Adrenal gland (tissue), 19 donors: ENCODE measurements at places on chromosomes 7 and 10. TPM values are rescaled to one million over a fixed set of nuclear protein-coding genes. Genes with fewer than 3 reads are reported as not detected.

DNA sequence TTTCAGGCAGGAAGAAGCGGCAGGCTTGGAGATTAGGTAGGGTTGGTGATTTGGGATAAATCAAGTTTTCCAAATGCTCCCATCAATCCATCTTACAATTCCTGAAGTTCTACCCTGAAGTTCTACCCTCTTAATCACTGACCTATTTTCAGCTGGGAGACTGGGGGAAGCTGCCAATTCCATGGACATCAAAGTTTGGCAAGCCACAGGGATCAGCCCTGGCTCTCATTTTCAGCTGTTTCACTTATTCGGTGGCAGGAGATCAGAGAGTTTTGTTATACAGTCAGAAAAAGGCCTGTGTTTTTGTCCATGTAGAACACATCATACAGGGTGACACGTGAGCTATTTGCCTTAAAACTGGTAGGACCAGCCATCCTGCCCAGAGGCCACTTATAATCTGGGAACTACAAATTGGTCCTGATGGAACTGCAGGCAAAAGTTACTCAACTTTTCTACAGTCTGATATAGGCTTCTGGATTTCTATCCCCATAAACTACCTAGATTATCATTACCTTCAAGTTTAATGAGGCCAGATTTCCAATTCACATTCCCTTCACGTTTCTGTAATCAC, 112.9 kb upstream of the ZNF746 start:
- H3K4me3 ChIP-seq, result no peak overlapping the region
- DNase-seq, result peak; percentile 51
- H3K4me1 ChIP-seq, result no peaks in the 10 kb centered on the region
- peaks cover 74% of the 10 kb centered on the region for H3K36me3 ChIP-seq
- H3K27me3 ChIP-seq, result no peaks in the 10 kb centered on the region

The EBF3 gene
- total RNA-seq, result 0.42 TPM

- no peaks in the 10 kb centered on the region for H3K27me3 ChIP-seq
- H3K4me3 ChIP-seq, result no peak overlapping the region
- DNase-seq, result no peak
- no peaks in the 10 kb centered on the region for H3K36me3 ChIP-seq
- H3K27ac ChIP-seq, result no peak overlapping the region
Observed at GRCh38 chr7:16923019-16923418, 41.2 kb upstream of the AGR3 start.

DNA sequence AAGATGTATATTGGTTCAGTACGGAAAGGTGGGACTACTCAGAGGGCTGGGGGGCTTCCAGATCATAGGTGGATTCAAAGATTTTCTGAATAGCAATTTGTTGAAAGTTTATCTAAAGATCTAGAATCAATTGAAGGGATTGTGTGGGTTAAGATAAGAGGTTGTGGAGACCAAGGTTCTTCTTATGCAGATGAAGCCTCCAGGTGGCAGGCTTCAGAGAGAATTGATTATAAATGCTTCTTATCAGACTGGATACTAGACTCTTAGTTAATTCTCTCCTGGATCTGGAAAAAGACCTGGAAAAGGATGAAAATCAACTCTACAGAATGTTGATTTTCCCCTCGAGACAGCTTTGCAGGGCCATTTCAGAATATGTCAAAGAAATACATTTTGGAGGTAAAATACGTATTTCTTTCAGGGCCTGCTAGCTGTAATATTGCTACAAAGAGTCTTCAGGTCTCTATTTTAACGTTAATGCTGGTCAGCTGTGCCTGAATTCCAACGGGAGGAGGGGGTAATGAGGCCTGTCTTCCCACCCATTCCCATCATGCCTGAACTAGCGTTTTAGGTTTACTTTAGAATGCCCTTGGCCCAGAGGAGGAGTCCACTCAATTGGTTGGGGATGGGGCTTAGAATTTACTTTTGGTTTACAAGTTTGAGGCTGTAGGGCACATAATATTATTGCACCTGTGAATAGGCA, 12.8 kb upstream of the GPR15LG start:
- H3K27me3 ChIP-seq, result no peaks in the 10 kb centered on the region
- H3K4me1 ChIP-seq, result no peaks in the 10 kb centered on the region
- DNase-seq, result no peak
- no peaks in the 10 kb centered on the region for H3K36me3 ChIP-seq

The SNX8 gene
- 12.1 TPM for total RNA-seq

DNA sequence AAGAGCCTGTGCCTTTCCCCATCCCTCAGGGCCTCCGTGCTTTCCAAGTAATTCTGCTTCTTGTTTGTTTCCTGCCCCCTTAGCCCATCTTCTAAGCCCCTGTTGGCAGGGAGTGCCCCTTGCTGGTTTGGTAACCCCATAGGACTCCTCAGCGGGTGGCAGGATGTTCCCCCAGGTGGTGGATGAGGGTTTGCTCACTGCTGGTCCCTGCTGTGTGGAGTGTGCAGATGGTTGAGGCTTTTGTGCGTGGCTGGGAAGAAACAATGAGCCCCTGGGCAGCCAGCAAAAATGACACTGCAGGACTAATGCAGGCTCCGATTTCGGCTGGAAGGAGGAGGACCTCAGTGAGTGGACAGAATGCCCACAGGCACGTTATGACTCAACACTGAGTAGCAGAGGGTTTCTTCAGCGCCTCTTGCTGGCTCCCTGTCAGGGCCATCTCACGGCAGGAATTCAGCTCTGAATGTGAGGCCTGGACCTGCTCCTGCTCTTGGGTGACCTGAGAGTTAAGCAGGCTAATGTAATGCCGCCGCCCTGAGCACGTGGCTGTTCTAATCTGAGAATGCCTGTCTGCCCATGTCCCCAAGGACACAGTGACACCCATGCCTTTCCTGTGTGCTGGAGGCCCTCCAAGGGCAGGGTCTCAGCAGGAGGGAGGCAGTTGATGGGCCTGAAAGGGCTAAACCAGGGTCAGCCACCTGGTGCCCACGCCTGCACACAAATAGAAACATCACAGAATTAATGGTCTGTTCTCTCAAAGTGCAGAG, 16.6 kb downstream of the BAG3 start:
- H3K4me3 ChIP-seq, result no peak overlapping the region
- peak overlapping the region; percentile 87 for H3K27ac ChIP-seq
- H3K27me3 ChIP-seq, result no peaks in the 10 kb centered on the region
- H3K4me1 ChIP-seq, result peaks cover 19% of the 10 kb centered on the region
- peaks cover 31% of the 10 kb centered on the region for H3K36me3 ChIP-seq
- peak; percentile 95 for DNase-seq

DNA sequence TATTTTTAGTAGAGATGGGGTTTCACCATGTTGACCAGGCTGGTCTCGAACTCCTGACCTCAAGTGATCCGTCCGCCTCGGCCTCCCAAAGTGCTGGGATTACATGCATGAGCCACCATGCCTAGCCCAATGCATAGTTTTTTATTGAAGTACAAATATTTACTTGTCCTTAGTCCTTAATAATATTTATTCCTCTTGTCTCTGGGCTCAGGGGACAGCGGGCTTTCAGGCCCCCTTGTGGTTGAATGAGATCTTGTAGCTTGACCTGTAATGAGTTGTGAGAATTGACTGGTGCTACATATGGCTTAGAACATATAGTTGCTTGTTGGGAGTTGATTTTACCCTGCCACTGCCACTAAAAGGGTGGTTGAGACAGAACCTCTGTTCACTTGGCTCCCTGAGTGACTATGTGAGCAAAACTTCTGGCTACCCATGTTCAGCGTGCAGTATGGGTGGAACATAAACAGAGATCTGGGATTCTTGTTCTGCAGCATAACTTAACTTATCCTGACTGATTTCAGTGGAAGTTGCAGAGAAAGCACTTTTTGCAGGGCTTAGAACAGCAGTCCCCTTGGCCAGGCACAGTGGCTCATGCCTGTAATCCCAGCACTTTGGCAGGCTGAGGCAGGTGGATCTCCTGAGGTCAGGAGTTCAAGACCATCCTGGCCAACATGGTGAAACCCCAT, 14.9 kb downstream of the CCL26 start:
- H3K4me1 ChIP-seq, result no peaks in the 10 kb centered on the region
- no peaks in the 10 kb centered on the region for H3K36me3 ChIP-seq
- no peak overlapping the region for H3K4me3 ChIP-seq

DNA sequence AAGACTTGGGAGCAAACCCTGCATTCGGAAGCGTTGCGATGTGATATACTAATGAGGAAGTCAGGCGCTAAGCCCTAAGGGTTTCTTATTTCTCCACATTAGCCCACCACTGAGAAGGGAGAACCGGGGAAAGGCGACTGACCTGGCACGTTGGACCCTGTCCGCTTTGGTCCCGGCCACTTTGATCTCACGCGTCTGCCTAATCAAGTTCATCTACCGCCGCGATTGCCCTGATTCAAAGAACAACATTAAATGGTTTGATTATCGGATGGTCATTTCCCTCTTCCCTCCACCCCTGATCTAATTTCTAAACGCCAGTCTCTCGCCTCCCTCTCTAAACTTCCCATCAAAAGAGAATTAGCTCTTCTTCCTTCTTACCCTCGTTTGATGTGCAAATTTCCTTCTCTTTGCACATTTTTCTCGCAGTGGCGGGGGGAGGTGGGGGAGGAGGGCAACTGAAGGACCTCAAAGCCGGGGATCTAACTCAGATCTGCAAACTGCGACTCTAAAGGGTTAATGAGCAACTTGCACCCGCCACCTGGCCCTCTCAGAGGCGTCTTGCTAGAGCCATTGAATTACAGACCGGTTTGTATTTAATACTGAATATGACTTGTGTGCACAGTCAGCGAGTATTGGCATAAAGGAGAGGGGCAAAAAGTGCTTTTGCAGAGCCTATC, 687 bp upstream of the DKK1 start:
- no peak for DNase-seq
- H3K36me3 ChIP-seq, result no peaks in the 10 kb centered on the region
- peaks cover 24% of the 10 kb centered on the region for H3K4me1 ChIP-seq
- peaks cover 11% of the 10 kb centered on the region for H3K27me3 ChIP-seq
- no peak overlapping the region for H3K4me3 ChIP-seq

DNA sequence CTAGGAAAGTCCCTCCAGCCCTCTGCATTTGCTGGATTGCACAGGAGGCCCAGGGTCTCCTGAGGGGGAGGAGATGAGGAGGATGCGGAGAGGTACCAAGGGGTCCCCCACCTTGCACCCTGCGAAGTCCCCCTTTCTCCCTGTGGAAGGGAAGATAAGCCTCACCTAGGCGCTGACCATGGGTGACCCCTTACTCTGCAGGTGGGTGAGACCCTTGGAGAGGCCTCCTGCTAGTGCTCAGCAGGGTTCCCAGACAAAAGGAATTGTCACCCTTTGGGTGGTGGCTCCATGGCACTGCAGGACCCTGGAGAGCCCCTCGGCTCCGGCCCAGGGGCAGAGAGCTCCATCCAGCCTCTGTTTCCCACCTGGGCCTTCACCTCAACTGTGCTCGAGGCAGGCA, 107.0 kb upstream of the RET start:
- no peaks in the 10 kb centered on the region for H3K27me3 ChIP-seq
- H3K4me1 ChIP-seq, result no peaks in the 10 kb centered on the region
- no peak for DNase-seq
- H3K4me3 ChIP-seq, result no peak overlapping the region
- no peak overlapping the region for H3K27ac ChIP-seq

DNA sequence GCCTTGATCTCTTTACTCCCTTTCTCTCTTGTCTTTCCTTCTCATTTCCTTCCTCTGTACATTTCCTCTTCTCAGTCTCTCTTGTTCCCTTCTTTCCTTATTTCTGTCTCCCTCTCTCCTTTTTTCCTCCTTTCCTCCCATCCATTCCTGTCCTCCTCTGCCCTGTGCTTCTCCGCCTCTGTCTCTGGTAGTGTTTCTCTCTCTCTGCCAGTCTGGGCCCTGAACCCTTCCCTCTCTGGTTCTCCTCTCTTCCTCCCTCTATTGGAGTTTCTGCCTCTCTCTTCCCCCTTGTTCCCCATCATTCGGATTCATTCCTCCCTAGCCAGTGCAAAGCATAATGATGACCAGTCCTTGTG, 13.2 kb upstream of the PAX2 start:
- H3K27me3 ChIP-seq, result peaks cover 95% of the 10 kb centered on the region
- DNase-seq, result no peak
